ENCODE measurements at places on chromosomes 4 and X.

DNA sequence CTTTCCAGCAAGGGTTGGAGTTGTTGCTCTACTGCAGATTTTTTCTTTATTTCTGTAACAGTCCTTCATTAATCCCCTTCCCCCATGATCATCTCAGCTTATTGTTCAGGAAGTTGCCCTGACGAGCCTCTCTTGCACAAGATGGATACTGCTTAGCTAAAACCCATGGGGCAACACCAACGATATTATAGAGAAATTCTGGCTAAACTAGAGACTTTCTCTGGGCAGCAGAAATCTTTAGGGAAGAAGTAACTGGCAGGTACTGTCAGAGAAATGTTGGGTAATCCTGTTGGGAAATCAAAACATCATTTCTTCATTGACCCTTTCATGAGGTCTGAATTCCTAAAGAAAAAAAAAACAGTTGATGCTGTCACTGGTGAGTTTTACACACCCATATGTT, 921.3 kb downstream of the NLGN4X start:
- DNase-seq: no peak

DNA sequence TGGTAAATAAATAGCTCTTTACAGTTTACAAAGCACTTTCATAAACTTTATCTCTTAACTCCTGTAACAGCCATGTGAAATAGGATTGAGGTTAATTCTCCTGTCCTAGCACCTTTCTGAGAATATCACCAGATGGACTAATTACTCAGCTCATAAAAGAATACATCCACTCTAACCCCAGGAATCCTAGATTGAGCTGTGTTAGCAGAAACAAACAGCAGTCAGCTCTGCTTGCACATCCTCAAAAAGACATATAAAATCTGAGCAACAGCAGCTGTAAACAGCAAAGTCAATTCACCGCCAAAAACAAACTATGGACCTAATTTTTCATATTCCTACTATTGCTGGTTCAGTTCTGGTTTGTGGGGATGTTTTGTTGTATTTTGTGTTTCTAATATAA, 182.8 kb downstream of the QDPR start:
- no peak for DNase-seq

GRCh38 chr4:73648478-73648877, 28.2 kb upstream of the RASSF6 start:
- no peak for DNase-seq

DNA sequence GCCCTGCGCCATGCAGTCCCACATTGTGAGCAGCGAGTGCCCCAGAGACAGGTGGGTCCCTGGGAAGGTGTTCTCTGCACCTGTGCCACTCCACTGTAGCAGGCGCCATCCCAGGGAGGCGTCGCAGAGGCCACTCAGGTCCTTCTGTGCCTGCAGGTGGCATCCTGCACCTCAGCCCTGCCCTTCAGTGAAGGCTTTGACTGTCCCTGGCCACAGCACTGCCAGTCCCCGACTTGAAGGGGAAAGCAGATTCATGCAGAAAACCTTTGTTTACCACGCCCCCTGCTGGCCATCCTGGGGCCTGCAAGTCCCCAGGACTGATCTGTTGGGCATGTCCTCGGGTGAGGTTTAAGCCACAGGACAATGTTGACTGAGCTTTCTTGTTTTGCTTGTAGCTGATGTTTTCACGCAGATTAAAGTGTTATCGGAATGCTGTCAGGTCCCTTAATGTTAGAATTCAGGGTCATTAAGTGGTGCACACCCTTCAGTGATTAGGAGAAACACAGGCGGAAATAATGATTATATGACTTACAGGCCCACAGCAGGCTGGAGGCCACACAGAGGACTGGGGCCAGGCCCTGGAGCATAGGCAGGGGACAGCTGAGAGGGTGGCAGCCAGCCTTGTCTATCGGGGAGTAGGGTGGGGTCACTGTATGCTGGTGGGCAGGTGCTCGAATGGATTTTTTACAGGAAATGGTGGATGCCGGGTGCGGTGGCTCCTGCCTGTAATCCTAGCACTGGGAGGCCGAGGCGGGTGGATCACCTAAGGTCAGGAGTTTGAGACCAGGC, 5.0 kb downstream of the TACC3 start:
- peak; percentile 63 for DNase-seq

GRCh38 chr4:151469970-151470369, 61.0 kb downstream of the FHIP1A start:
- no peak for DNase-seq

Data from NCI-H187 (cell line).